ENCODE measurements at places on chromosomes 1 and 21. TPM values are rescaled to one million over a fixed set of nuclear protein-coding genes. Genes with fewer than 3 reads are reported as not detected.
A peak's percentile ranks its signal among the peaks of the same experiment; 100 is the strongest.

DNA sequence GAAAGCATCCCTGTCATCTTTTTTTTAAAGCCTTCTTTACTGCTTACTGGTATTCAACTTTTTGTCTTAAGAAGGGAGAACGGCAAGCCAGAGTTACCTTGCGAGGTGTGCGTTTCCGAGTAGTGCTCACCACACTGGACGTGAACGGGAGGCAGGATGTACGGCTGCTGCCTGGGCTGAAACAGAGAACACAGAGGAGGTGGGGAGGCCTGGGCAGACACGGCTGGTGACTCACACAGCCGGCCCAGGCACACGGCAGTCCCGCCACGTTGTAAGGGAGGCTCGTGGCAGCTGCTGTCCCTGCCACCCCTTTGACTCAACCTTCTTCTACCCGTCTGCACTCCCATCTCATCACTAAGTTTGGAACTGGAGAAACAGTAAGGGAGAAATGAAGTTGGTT lies 105.8 kb downstream of the SMYD2 start:
- DNase-seq, result no peak

DNA sequence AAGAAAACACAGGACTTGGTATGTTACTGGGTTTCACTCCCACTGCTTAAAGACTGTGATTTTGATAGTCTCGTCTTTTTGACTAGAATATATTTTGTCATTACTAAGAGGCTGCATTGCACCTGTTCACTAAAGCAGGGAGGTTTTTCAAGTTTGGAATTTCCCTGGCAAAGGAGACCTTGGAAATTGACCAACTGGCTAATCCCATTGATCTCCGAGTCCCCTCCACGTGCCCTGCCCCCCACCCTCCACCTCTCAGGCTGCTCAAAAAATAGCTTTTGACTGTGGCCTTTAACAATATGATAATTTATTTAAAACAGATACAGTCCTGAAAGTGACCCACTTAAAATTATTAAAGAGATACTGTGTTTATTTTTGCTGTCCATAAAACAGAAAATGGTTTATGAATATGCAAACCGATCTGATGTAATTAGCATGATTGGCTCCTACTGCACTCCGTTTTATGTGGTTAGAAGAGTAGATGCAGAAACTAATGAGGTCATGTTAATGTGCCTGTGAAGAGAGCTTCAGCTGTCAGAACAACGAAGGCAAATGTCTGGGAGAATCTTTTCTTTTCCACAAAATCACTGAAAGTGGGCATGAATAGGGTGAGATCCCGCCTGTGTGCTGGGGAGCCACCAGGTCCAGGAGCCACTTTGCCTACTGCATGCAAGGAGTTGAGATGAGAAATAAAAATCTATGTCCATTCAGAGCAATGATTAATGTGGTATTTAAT lies 361.5 kb downstream of the RRAGC start:
- no peak for DNase-seq

DNA sequence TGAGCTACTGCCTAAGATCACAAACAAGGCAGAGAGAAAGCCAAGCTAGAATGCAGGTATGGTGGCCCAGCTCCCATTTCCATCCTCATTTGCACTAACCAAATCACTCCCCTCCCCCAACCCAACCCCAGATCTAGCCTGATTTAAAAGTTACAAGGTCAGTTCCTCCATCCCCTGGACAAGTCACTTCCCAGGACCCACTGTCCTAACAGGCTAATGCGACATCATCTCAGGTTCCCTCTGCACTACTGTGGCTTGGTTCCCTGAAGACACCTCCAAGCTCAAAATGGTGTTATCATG lies 2.4 kb downstream of the F11R start:
- DNase-seq, result no peak

The ECM1 gene
- 51.1 TPM for total RNA-seq

DNA sequence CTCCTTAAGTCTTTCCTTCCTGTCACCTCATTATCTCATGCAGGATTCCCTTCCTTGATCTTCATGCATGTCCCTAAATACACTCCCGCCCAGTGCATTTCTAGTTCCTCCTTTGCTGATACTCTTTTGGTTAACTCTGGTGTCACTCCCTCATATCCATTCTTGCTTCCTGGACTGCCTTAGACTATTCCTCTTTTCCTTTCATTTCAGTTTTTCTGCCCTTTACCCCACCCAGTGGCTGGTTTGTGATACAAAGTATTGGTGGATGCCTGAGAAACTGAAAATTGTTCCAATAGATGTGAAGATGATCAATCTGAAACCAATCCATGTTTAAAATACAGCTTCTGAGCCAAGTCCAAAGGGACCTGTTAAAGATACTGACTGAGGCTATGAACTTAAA lies 553.8 kb upstream of the CAMK1G start:
- DNase-seq, result no peak

The GRIK3 gene
- total RNA-seq, result not detected

The MTARC2 gene
- total RNA-seq, result 4.7 TPM

The SHISA4 gene
- total RNA-seq, result 30.1 TPM

The SPRR2A gene
- total RNA-seq, result not detected

DNA sequence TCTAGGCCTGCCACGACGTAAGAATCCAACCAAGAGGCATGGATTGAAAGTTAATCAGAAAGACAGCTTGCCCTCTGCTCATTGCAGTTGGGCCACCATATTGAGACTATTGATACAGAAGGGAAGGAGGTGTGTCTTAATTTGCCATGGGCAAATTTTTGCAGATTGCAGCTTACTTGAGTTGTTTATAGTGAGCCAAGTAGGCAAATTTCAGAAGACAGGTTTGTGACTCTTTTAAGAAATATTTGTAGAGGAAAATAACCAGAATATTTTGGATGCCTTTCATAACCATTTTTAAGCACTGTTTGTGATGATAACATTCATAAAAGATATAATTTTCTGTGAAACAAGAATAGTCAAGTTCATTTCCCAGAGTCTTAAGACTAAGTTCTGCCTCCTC lies 74.1 kb downstream of the PRDM2 start:
- no peak for DNase-seq

DNA sequence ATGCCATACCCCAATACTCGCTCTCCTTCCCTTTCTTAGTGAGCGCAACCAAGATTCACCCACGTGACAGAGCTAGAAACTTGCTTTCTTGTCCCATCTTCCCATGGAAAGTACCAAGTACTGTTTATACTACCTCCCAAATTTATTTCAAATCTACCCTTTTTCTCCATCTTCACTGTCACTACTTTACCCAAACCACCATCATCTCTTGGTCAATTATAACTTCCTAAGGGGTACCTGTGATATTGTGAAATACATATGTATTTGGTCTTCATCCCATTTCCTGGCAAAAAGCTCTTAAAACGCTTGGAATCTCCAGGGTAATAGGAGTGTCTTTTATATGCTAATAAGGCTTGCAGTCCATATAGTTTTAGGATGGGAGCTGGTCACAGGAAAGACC lies 8.2 kb downstream of the DRAM2 start:
- no peak for DNase-seq

DNA sequence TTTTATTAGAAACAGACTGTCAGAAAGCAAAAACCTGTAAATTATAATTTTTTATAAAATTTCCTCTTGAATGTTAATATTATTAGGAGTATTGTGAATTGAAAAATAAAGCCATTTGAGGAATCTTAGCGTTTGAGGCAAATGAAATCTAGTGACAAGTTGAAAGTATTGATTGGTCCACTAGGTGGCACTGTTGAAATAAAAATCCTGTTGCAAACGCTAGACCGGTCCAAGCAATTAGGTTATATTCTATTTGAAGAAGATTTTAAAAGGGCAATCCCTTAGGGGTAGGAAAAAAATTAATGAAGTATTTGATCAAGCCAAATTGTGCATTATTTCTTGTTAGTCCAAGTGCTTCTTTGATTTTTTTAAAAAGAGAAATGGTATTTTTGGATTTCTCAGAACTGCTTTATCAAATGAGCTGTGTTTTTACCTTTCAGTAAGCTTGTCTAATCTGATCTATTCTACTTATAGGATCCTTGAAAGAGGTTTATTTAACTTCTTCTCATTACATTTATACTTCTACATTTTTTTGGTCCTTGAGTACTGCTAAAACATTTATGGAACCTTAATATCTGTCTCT lies 57.7 kb downstream of the ATG4C start:
- peak; percentile 62 for DNase-seq

- no peak for DNase-seq
Observed at GRCh38 chr21:31752967-31753366, 21.0 kb upstream of the SCAF4 start.

GRCh38 chr1:18461656-18462055 lies 19.1 kb upstream of the KLHDC7A start:
- DNase-seq, result no peak

DNA sequence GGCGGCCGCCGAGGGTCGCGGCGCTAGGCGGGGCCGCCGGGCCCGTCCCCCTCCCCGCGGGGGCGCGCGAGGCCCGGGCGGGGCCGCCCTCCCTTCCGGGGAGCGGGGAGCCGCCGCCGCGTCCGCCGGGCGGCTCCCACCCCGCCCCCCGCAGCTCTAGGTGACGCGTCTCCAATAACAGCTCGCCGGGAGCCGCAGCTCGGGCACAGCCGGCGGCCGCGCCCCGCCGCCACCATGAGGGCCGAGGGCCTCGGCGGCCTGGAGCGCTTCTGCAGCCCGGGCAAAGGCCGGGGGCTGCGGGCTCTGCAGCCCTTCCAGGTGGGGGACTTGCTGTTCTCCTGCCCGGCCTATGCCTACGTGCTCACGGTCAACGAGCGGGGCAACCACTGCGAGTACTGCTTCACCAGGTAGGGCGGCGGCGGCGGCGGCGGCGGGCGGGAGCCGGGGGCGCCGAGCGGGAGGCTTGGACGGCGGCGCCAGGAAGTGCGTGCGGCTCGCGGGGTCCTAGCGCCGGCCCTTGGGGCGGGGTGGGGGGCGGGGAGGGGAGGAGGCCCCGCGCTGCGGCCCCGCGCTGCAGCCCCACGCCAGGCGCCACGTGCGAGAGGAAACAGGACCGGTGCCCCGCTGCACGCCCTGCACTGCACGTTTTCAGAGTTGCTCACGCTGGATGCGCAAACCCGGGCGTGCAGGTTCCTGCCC lies at the start of gene SMYD2:
Gene SMYD2, plus strand, starts transcription at position 139 of the 699 bp plus-strand sequence. Its CDS starts 96 bp downstream, at position 235.
- DNase-seq, result peak; percentile 34

DNA sequence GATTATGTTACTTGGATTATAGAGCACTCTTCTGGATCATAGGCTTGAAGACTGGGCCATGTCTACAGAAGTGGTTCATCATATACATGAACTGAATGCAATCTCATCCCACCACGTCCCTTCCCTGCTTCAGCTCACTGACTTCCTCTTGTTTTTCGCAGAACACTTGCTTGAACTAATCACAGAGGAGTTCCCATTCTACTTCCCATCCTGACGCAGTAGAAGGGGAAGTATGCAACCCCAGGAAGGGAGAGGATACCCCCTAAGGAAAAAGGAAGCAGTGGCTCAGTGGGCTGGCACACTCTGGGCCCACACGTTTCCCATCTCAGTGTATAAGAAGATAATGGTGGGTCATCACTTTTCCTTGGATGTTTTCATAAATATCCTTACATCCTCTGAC lies 36.2 kb downstream of the CASQ2 start:
- DNase-seq, result no peak

DNA sequence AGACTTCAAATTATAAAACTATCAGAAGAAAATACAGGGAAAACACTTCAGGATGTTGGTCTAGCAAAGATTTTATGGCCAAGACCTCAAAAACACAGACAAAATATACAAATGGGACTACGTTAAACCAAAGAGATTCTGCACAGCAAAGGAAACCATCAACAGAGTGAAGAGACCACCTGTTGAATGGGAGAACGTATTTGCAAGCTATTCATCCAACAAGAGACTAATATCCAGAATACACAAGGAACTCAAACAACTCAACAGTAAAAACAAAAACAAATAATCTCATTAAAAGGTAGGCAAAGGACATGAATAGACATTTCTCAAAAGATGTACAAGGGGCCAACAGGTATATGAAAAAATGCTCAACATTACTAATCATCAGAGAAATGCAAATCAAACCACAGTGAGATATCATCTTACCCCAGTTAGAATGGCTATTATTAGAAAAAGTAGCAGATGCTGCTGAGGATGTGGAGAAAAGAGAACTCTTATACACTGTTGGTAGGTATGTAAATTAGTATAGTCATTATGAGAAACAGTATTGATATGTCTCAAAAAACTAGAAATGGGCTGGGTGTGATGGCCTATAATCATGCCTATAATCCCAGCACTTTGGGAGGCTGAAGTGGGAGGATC lies 112.6 kb downstream of the LRIG2 start:
- no peak for DNase-seq

GRCh38 chr1:236156512-236157208 lies 14.3 kb downstream of the GPR137B start:
- no peak for DNase-seq

The SLFNL1 gene
- total RNA-seq, result not detected

DNA sequence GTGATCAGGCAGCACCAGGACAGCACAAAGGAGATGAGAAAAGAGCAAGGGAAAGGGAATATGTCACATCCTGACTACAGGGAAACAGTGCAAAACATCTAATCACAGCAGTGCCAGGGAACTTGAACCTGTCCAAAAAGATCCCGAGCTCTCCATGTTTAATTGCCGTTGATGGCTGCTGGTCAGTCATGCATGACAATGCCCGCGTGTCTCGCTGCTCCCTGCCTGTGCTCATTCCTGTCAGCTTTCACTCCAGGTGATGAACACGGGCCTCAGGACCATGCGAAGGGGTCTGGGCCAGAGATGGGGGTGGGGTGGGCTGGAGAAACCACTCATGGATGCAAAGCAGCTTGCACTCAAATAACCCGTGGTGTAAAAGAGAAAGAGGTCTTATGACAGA lies 287.0 kb downstream of the GPATCH2 start:
- no peak for DNase-seq

The MX2 gene
- 0.21 TPM for total RNA-seq

The FLG2 gene
- not detected for total RNA-seq

DNA sequence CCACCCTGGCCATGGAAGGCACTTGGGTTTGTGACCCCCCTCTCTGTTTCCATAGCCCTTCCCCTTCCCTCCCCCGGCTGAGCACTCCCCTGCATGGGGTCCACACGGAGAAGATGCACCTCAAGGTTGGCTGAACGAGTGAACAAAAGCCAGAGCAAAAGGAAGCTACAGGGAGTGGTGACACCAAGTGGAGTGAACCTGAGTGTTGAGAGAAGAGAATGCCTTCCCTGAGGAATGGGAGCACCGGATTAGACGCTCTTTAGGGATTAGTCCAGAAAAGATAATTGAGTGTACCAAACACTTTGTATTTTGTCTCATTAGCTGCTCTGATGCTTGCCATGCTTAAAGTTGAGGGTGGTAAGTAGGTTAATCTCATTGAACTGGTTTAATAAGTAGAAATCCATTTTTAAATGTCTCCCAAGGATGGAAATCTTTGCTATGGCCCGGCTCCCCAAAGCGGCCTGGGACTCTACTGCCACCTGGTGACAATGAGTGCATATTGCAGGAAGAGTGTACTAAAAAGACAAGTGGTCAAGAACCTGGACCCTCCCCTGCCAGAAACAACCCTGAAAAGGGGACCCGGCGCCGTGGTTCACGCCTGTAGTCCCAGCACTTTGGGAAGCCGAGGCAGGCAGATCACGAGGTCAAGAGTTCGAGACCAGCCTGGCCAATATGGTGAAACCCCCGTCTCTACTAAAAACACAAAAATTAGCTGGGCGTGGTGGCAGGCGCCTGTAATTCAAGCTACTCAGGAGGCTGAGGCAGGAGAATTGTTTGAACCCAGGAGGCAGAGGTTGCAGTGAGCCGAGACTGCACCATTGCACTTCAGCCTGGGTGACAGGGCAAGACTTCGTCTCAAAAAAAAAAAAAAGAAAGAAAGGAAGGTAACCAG lies 150.6 kb upstream of the ZC3H12A start:
- DNase-seq, result no peak

- no peak for DNase-seq
Observed at GRCh38 chr1:228751360-228752098, 16.2 kb downstream of the RHOU start.

- DNase-seq, result no peak
Observed at GRCh38 chr1:104266612-104267011, 516.9 kb downstream of the AMY1C start.

- DNase-seq, result no peak
Observed at GRCh38 chr21:35386491-35387079, 337.5 kb upstream of the RUNX1 start.
